ENCODE measurements at places on chromosomes 13 and 19.

DNA sequence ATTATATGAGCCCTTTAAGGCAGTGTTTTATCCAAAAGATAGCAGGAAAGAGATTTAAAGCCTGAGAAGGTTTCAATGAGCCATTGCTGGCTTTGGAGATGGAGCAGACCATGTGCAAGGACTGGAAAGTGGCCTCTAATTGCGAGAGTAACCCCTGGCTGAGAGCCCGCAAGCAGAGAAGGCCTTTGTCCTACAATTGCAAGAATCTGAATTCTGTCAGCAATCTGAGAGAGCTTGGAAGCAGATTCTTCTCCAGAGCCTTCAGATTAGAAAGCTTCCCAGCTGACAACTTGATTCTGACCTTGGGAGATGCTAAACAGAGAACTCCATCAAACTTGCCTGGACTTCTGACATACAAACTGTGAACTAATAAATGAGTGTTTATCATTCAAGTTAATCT is 528.7 kb upstream of the KLF12 start:
- DNase-seq: no peak

- no peak for DNase-seq
Observed at GRCh38 chr19:55305983-55306562, 19.1 kb downstream of the TMEM150B start.

DNA sequence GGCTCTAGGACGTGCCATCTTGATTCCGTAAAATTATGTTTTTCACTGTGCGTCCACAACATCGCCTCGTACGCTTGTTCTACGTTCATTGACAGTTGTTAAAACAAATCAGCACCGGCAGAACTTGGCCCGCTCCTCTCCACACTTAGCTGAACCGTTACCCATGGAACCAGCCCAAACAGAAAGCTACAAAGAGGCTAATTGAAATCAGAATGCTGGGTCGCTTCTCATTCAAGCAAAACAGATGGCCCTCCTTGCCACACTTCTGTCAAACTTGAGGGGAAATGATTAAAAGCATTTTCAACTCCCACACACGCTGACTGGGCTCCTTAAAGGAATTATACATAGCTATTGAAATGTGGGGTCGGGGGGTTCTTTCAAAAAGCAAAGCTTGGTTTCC is 71.6 kb downstream of the TM9SF2 start:
- DNase-seq: no peak

DNA sequence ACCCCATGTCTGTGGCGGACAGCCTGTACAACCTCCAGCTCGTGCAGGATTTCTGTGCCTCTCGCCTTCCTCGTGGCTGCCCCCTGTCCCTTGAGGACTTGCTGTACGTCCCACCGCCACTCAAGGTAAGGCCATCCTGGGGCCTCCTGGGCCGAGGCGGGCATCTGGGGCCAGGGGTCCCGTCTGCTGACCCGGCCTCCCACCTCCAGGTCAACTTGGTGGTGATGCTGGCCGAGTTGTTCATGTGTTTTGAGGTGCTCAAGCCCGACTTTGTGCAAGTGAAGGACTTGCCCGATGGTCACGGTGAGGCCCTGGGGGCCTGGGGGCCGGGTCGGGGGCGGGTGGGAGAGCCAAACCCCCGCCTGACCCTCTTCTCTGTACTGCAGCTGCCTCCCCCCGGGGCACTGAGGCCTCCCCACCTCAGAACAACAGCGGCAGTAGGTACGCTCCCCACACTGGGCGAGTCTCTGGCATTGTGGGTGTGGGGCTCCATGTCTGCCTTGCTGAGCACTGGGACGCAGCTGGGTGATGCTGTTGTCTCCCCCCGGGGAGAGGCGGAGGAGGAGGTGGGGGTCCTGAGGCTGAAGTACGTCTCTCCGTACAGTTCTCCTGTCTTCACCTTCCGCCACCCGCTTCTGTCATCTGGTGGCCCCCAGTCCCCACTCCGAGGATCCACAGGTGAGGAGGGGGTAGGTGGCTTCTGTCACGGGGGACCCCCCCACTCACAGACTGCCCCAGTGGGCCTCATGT is 15.0 kb downstream of the CAMSAP3 start:
- DNase-seq: no peak
